ENCODE measurements at places on chromosomes 3 and 15. TPM values are rescaled to one million over a fixed set of nuclear protein-coding genes. Genes with fewer than 3 reads are reported as not detected.

The OR5K4 gene
- total RNA-seq: not detected

The SPTSSB gene
- total RNA-seq: not detected

The FOXB1 gene
- not detected for total RNA-seq

The NRROS gene
- total RNA-seq: 9.7 TPM

The POC1A gene
- total RNA-seq: 3.9 TPM

The GATA2 gene
- total RNA-seq: 9.6 TPM

The NME9 gene
- total RNA-seq: 11.4 TPM

The DCBLD2 gene
- 83.8 TPM for total RNA-seq

The TLR9 gene
- total RNA-seq: 0.20 TPM

The OIP5 gene
- total RNA-seq: 0.71 TPM

The KLHL6 gene
- 18.0 TPM for total RNA-seq

The FBXW12 gene
- total RNA-seq: not detected

The TUSC7 gene
- total RNA-seq: not detected

The CFAP100 gene
- total RNA-seq: 10.4 TPM

The GOLGA8J gene
- total RNA-seq: 0.20 TPM

The TMEM212 gene
- 16.5 TPM for total RNA-seq

The GOLGA8M gene
- 1.8 TPM for total RNA-seq

The REC114 gene
- not detected for total RNA-seq

The SLC2A2 gene
- total RNA-seq: 0.12 TPM

The EFCAB12 gene
- 8.8 TPM for total RNA-seq

The VEPH1 gene
- 237 TPM for total RNA-seq

The AGBL1 gene
- total RNA-seq: 8.7 TPM

The IGSF11 gene
- 0.94 TPM for total RNA-seq

The THPO gene
- total RNA-seq: 0.17 TPM

The NAALADL2 gene
- total RNA-seq: 8.5 TPM

The MAP2K5 gene
- total RNA-seq: 19.1 TPM

The IQCH gene
- 7.7 TPM for total RNA-seq

The CFAP92 gene
- total RNA-seq: 4.1 TPM

The LRRC31 gene
- total RNA-seq: 0.14 TPM

The LEKR1 gene
- total RNA-seq: 5.4 TPM

The WDR5B gene
- 6.3 TPM for total RNA-seq

The HRG gene
- 0.15 TPM for total RNA-seq

The PPARG gene
- 8.3 TPM for total RNA-seq

The TEX55 gene
- not detected for total RNA-seq

The SHC4 gene
- total RNA-seq: 1.9 TPM

The LIPH gene
- 8.8 TPM for total RNA-seq

The ZNF80 gene
- not detected for total RNA-seq

The ALPK3 gene
- total RNA-seq: 8.2 TPM
